ENCODE measurements at places on chromosomes 4 and X.

DNA sequence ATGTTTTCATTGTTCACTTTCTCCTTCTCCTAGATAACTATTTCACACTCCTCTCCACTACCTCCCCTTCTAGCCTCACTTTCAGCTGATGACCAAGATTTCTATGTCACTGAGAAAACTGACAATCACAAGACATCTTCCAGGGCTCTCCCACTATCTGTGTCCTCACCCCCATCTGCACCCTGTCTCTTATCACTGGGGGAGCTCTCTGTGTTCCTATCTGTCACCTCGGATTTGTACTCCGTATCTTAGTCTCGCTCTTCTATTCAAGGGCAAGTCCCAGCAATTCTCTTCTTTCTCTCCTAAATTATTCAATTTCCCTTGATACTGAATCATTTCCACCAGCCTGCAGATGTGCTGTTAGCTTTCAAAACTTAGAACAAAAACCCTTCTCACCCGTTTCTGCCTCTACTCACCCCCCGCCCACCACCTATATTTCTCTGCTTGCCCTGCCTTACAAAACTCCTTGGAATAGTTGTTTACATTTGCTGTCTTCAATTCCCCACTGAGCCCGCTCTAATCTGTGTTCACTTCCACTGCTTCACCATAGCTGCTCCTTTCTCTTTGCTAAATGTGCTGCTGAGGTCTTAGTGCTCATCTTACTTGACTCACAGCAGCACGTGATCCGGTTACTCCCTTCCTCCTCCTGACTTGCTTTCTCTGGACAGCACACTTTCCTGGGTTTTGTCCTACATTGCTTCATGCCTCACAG is 293.2 kb downstream of the UNC5C start:
- DNase-seq: no peak

DNA sequence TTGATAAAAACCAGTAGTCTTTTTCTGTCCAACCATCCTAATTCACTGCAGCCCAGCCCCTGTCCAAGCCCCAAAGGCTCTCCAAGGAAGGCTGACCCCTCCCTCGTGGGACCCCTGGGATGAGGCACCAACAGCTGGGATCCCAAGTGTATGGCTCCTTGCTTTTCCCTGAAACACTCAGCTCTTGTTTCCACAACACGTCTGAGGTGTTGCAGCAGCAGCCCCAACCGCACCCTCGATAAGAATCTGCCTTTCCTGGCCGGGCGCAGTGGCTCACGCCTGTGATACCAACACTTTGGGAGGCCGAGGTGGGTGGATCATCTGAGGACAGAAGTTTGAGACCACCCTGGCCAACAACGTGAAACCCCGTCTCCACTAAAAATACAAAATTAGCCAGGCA is 17.0 kb upstream of the ATP6AP2 start:
- no peak for DNase-seq

GRCh38 chrX:31604629-31605221 is 532.9 kb upstream of the FTHL17 start:
- no peak for DNase-seq

DNA sequence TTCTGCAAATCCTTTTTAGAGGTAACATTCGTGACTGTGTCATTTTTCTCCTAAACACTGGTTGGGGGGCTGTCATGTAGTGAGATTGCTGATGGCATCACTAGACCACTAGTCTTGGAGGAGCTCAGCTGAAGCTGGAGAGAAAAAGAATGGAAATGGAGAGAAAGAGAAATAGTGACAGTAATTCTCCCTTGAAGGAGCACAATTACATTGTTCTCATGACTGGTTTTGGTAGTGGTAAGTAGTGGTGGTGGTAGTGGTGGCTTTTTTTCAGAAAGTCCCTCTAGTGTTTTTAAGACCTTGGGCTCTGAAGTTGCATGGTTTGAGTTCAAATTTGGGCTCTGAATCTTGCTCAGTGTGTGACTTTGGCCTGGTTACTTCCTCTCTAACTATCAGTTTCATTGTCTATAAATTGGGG is 99.8 kb downstream of the LARP7 start:
- DNase-seq: no peak

DNA sequence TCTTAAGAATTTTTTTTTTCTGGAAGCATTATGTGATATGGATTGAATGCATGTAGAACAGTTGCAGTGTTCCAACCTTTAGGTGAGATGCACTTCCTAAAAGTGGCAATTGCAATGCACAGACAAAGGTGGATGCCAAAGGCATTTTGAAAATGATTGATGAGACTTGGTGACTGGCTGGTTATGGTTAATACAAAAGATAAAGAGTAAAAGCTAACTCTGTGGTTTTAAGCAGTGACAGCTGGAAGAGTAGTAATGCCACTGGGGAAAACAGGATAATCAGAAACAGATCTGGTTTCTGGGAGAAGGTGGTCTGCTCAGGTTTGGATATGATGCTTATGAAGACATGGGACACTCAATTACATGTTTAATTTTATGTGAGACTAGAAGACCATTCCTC is 345.6 kb downstream of the RPA4 start:
- no peak for DNase-seq

DNA sequence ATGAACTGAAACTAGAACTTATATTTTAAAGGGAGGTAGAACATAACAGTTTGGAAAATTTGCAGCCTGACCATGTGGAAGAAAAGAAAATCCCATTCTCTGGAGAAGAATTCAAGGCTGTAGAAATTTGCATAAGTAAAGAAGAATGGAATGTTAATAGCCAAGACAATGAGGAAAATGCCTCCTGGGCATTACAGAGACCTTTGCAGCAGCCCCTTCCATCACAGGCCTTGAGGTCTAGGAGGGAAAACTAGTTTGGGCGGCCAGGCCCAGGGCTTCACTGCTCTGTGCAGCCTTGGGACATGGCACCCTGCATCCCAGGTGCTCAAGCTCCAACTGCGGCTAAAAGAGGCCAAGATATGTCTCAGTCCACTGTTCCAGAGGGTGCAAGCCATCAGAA is 1506.8 kb downstream of the PCDH18 start:
- no peak for DNase-seq

Data from NCI-H446 treated with DMSO at 0.1 percent for 48 hours (cell line).